ENCODE measurements at places on chromosomes 1 and 21.

DNA sequence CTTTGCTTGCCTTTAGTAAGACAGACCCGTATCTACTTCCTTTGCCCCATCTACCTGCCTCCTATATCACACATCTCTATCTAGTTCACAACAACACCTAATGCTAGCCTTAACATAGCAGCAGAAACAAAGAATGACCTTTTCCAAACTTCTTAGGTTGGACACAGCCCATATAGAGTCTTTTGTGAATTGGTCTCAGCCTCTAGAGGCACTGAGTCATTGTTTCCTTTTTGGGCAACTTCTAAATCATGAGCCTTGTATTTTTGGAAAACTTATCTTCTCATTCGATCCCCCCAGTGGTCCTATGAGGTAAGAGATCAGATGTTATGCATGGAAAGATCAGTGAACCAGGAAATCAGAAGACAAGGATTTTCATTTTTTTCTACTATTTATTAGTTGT lies 679.4 kb upstream of the USP24 start:
- DNase-seq, result no peak

DNA sequence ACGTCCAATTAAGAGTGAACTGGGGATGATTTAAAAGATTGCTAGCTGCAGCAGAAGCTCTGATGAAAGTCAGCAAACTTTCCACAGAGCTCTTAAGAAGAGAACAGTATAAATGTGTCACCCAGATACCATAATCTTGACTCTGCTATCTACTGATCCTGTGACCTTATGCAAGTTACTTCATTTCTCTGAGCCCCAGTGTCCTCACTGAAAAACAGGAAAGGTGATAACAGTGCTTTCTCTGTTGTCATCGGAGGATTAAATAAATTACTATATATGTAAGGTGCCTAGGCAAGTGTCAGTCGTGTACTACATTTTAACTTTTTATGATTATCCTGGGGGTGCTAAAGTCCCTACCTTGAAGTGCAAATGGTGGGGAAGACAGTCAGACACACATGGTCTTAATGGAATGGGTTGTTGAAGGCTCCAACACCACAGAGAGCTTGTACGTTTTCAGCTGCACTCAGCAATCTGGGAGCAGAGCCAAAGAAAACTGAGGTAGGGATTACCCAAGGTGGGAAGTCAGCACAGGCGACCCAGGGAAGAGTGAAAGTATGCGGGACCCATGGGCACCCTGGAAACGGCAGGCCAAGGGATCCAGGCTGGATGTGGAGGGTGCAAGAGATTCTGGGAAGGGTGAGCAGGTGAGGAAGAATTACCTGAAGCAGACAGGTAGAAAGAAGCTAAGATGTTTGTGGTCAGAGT lies 82.8 kb downstream of the DTL start:
- DNase-seq, result no peak

DNA sequence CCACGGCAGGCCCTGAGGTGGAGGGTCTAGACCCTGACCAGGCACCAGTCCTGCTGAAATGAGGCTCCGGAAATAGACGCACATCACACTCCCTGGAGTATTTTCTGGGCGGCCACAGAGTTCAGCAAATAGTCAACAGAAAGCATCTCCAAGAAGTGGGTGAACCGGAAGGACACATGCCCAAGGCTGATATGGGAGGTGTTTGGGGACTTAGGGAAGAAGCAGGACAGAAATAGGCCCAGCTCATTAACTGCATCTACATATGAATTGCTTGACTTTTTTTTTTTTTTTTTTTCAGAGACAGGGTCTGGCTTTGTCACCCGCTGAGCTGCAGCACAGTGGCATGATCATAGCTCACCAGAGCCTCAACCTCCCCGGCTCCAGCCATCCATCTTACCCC lies 36.5 kb upstream of the GPR157 start:
- no peak for DNase-seq

- DNase-seq, result no peak
Observed at GRCh38 chr1:64745181-64745985, 508 bp downstream of the RAVER2 start.

- no peak for DNase-seq
Observed at GRCh38 chr1:223707256-223708000, 4.9 kb upstream of the CAPN2 start.

GRCh38 chr1:183723571-183723970 lies 70.5 kb upstream of the APOBEC4 start:
- no peak for DNase-seq

GRCh38 chr1:218585511-218586184 lies 240.5 kb downstream of the TGFB2 start:
- no peak for DNase-seq

- no peak for DNase-seq
Observed at GRCh38 chr1:222331765-222332164, 216.1 kb downstream of the HHIPL2 start.

GRCh38 chr1:165351863-165352441 lies 4.6 kb downstream of the LMX1A start:
- no peak for DNase-seq

DNA sequence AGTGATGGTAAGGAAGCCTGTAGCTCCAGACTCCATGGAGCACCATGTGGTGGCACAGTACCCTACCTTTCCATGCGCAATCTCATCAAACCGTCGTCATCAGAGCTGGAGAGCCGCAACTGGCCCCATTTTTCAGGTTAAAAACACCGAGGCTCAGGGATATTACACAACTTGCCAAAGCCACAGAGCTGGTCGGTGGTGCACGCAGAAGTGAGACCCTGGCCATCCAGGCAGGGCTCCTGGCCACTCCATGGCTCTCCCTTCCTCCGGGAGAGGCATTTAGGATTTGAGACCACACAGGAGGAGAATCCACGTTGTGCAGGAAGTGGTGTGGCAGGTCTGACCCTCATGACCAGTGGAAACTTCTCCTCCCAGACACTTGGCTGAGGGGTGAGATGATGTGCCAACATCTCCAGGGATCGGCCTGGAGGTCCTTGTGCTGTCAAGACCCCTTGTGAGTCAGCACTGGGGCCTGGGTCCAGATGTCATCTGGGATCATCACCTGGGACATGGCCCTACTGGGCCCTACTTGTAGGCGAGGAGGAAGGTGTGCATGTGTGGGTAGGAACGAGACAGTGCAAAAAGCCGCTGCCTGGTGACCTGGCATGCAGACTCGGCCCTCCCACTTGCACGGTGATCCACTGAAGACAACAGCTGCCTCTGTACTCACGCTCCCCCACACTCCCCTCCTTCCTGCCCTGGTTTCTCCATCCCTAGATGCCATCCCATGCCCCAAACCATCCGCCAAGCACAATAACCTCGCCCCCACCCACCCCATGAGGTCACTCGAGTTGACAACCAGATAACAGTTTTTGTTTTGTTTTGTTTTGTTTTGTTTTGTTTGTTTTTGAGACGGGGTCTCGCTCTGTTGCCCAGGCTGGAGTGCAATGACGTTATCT lies 10.4 kb downstream of the TFF3 start:
- DNase-seq, result no peak

GRCh38 chr21:38208118-38208517 lies 48.7 kb upstream of the KCNJ15 start:
- no peak for DNase-seq

DNA sequence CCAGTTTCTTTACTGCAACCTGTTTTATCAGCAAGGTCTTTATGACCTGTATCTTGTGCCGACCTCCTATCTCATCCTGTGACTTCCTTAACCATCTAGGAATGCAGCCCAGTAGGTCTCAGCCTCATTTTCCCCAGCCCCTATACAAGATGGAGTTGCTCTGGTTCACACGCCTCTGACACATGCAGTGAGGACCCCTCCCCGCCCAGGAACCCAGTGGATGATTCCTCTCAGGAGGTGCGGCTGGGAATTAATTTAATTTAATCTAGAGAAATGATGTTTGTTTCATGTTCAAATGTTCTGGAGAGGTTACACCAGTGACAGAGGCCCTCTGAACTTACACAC lies 39.0 kb upstream of the LBR start:
- DNase-seq, result no peak

- no peak for DNase-seq
Observed at GRCh38 chr1:43563876-43564539, 33.3 kb downstream of the PTPRF start.

GRCh38 chr1:145997718-145998023 lies 1.3 kb upstream of the TXNIP start:
- DNase-seq, result no peak

DNA sequence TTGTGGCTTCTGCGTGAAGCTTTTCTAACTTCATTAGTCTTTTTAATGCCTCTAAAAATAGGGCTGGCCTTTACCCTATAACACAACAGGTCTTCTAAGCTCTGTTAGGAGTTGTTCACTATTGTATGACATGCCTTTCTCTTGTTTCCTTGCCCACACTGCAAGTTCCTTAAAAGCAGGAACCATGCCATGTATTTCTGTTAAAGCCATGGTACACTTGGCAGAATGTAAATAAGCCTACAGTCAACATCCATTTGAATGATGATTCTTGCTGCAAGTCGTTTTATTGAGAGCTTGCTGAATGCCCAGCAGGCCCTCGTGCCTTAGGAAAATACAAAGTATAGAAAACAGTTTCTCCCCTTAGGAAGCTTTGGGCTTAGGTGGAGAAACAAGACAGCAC lies 214.6 kb downstream of the DUSP10 start:
- DNase-seq, result no peak

- no peak for DNase-seq
Observed at GRCh38 chr1:24454673-24455072, 39.1 kb downstream of the NIPAL3 start.

- DNase-seq, result no peak
Observed at GRCh38 chr1:162387226-162388082, 5.9 kb downstream of the C1orf226 start.

GRCh38 chr1:246728311-246728710 lies 4.1 kb downstream of the SCCPDH start:
- no peak for DNase-seq

- no peak for DNase-seq
Observed at GRCh38 chr1:194474701-194475100, 1288.3 kb upstream of the B3GALT2 start.

- no peak for DNase-seq
Observed at GRCh38 chr1:151372058-151372934, at the start of gene SELENBP1. SELENBP1 (minus strand) TSS chr1:151372705; CDS start chr1:151372641, 64 bp downstream.

- DNase-seq, result no peak
Observed at GRCh38 chr1:235411489-235412486, 44.6 kb downstream of the TBCE start.

DNA sequence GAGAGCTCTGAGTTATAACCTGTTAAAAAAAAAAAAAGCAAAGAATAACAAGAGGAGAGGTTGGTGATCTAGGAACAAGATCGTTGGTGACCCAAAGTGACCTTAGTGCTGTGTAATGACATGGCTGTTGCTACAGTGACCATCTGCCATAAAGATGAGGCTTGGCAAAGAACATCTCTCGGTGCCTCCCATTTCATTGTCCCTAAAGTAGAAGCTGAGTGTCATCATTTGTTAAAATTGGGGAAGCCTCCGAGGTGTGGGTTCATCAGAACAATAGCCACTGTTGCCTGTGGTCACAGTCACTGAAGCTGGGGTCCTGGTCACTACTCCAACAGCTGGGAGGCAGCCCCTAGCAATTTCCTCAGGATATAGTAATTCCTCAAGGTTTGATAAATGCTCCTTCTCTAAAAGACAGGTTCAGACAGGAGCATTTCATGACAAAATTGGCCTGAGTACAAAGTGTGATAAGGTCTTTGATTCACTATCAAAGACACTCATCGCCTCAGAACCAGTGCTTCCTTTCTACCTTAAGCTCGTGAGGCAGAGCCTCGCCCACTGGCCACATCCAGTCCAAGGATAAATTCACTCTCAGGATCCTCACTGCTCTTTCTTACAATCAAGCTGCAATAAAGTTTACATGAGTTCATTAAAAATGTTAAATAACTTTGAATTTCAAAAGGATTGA lies 81.9 kb upstream of the RGS2 start:
- DNase-seq, result no peak

DNA sequence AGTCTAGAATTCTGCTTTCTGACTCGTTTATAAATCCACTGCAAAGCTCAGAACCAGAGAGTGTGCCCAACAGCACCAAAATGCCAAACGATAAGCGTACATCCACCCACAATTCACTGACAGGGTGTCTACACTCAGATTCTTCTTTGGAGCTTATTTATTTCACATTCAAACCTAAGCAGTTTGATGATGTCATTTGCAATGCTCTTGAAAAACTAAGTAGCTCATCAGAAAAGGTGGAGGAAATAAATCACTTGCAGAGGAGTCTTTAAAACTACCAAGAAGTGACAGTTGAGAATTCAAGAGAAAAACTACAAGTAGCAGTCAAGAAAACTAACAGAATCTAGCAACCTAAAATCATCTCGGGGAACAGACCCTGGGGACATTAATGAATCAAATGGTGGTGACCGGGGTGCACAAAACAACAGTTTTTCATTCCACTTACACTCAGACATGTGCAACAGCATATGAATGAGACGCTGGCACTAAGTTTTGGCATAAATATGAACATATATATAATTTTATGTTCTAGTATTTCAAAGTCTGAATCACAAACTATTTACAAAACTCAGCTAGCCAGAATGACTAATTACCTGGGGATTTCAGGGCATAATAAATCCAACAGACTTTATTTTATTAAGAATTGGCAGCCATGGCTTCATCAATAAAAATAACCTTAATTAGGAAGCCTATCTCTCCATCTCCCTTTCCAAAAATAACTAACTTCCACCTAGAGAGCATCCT lies 119.4 kb downstream of the SIPA1L2 start:
- DNase-seq, result no peak

GRCh38 chr1:55781944-55782482 lies 566.8 kb upstream of the USP24 start:
- no peak for DNase-seq

- peak; percentile 7 for DNase-seq
Observed at GRCh38 chr1:111032295-111032897, 68.7 kb upstream of the LRIF1 start.

DNA sequence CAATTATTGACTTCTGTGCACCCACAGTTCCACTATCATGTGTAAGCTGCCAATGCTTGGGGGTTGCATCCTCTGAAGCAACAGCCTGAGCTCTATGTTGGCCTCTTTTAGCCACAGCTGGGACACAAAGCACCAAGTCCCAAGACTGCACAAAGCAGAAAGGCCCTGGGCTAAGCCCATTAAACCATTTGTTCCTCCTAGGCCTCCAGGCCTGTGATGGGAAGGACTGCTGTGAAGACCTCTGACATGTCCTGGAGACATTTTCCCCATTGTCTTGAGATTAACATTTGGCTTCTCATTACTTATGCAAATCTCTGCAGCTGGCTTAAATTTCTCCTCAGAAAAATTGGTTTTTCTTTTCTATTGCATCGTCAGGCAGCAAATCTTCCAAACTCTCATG lies 123.7 kb upstream of the DEPDC1 start:
- DNase-seq, result no peak

Measured in activated CD4-positive, alpha-beta T cell treated with anti-CD3 and anti-CD28 coated beads, Interleukin-2, amount 50 U/mL, for 4 hours (primary cell).